ENCODE measurements at places on chromosomes 3 and 15. TPM values are rescaled to one million over a fixed set of nuclear protein-coding genes. Genes with fewer than 3 reads are reported as not detected.
A peak's percentile ranks its signal among the peaks of the same experiment; 100 is the strongest.

- H3K4me3 ChIP-seq: no peak overlapping the region
- H3K4me1 ChIP-seq: peaks cover 19% of the 10 kb centered on the region
- no peak overlapping the region for H3K27ac ChIP-seq
- peaks cover 1% of the 10 kb centered on the region for H3K36me3 ChIP-seq
Observed at GRCh38 chr3:129824926-129825541, 68.5 kb downstream of the TMCC1 start.

Gene ERC2
- total RNA-seq: 0.19 TPM

GRCh38 chr3:99760629-99761028, 57.0 kb upstream of the CMSS1 start:
- peaks cover 29% of the 10 kb centered on the region for H3K27me3 ChIP-seq
- no peaks in the 10 kb centered on the region for H3K36me3 ChIP-seq
- no peak overlapping the region for H3K4me3 ChIP-seq
- H3K27ac ChIP-seq: no peak overlapping the region
- no peak for DNase-seq

DNA sequence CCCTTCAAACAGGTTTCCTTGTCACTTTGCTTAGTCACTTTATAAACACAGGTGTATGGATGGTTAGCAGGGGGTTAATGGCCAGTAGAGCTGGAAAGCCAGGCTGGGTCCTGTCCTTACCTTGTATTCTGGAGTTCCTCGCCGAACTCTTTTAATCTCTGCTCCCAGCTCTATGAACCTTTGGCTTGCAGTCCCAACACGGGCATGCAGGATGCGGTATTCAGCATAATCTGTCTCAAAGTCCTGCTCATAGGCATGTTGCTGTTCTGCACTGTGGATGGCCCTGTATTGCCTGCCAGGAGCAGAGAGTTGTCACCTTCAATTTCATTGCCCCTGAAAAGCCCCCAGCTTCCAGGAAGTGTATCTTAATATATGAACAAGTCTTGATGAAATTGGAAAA, 2.7 kb downstream of the ELL3 start:
- no peak for DNase-seq
- H3K4me1 ChIP-seq: peaks cover 20% of the 10 kb centered on the region
- peaks cover 47% of the 10 kb centered on the region for H3K36me3 ChIP-seq
- H3K4me3 ChIP-seq: no peak overlapping the region
- no peak overlapping the region for H3K27ac ChIP-seq

DNA sequence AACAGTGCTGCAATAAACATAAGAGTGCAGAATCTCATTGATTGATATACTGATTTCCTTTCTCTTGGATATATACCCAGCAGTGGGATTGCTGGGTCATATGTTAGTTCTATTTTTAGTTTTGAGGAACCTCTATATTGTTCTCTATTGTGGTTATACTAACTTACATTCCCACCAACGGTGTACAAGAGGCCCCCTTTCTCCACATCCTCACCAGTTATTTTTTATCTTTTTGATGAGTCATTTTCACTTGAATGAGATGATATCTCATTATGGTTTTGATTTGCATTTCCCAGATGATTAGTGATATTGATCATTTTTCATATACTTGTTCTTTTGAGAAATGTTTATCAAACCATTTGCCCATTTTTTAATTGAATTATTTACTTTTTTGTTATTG, 12.4 kb upstream of the IREB2 start:
- no peak overlapping the region for H3K4me3 ChIP-seq
- peaks cover 22% of the 10 kb centered on the region for H3K4me1 ChIP-seq
- H3K27me3 ChIP-seq: peaks cover 14% of the 10 kb centered on the region
- DNase-seq: no peak

Gene LRRIQ4
- total RNA-seq: 0.09 TPM

GRCh38 chr3:59809016-59809415, 759.2 kb upstream of the CFAP20DC start:
- H3K36me3 ChIP-seq: peaks cover 10% of the 10 kb centered on the region
- no peak overlapping the region for H3K4me3 ChIP-seq
- H3K27me3 ChIP-seq: no peaks in the 10 kb centered on the region
- no peak overlapping the region for H3K27ac ChIP-seq
- peaks cover 7% of the 10 kb centered on the region for H3K4me1 ChIP-seq

- H3K27ac ChIP-seq: peak overlapping the region; percentile 64
- H3K4me3 ChIP-seq: no peak overlapping the region
- H3K36me3 ChIP-seq: peaks cover 56% of the 10 kb centered on the region
- H3K27me3 ChIP-seq: no peaks in the 10 kb centered on the region
- no peak for DNase-seq
Observed at GRCh38 chr15:45640616-45641015, 5.8 kb downstream of the SQOR start.

GRCh38 chr3:11784971-11785377, 61.7 kb downstream of the TAMM41 start:
- peaks cover 43% of the 10 kb centered on the region for H3K36me3 ChIP-seq
- peak overlapping the region; percentile 92 for H3K27ac ChIP-seq
- no peaks in the 10 kb centered on the region for H3K27me3 ChIP-seq

Gene AHSG
- total RNA-seq: not detected

GRCh38 chr3:122092460-122093165, 37.5 kb downstream of the CD86 start:
- no peaks in the 10 kb centered on the region for H3K36me3 ChIP-seq
- peak overlapping the region; percentile 77 for H3K27ac ChIP-seq
- peak; percentile 85 for DNase-seq
- H3K4me1 ChIP-seq: peaks cover 28% of the 10 kb centered on the region

Gene DPH6
- total RNA-seq: 15.2 TPM

Gene TP53BP1
- 38.7 TPM for total RNA-seq

Gene CATSPER2
- total RNA-seq: 8.9 TPM

DNA sequence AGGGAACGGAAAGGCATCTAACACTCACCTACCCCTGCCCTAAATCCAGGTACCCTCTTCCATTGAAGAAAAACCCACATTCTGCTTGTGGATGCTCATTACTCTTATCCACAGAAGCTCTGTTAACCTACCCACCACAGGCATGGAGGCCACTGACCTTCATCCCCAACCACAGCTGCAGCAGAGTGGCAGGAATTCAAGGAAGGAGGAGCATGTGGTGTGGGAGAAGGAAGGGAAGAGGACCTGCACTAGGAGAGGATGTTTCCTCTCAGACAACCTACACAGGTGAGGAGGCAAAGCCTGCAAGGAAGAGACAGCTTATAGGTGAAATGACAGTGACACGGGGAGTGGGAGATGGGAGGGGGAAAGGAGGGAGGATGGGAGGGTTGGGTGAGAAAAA, 192.5 kb upstream of the TSC22D2 start:
- H3K36me3 ChIP-seq: no peaks in the 10 kb centered on the region
- DNase-seq: no peak
- no peak overlapping the region for H3K4me3 ChIP-seq
- H3K27me3 ChIP-seq: peaks cover 5% of the 10 kb centered on the region
- no peaks in the 10 kb centered on the region for H3K4me1 ChIP-seq
- H3K27ac ChIP-seq: no peak overlapping the region

Gene SOX14
- total RNA-seq: not detected

Gene SENP8
- total RNA-seq: 1.7 TPM

DNA sequence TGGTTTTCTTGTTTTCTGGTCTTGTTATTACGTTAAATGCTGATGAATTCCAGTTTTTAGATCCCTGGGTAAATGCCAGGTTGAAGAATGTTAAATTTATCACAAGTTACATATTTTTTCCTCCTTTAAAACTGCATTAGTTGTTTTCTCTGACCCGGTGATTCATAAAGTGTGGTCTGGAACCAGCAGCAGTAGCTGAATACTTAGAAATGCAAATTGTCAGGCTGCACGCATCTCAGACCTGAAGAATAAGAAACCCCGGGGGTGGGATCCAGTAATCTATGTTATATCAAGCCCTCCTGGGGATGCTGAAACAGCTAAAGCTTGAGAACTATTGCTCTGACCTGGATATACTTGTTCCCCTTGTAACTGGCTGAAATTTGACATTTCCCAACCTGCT, 69.1 kb downstream of the PEX5L start:
- peaks cover 6% of the 10 kb centered on the region for H3K4me1 ChIP-seq
- H3K27ac ChIP-seq: no peak overlapping the region
- H3K4me3 ChIP-seq: no peak overlapping the region
- peaks cover 7% of the 10 kb centered on the region for H3K27me3 ChIP-seq
- no peak for DNase-seq

GRCh38 chr15:76501726-76502125, 165.2 kb downstream of the ISL2 start:
- no peak overlapping the region for H3K27ac ChIP-seq
- no peak for DNase-seq
- no peaks in the 10 kb centered on the region for H3K4me1 ChIP-seq
- peaks cover 3% of the 10 kb centered on the region for H3K36me3 ChIP-seq

Gene APOD
- total RNA-seq: 2.6 TPM

- H3K27ac ChIP-seq: no peak overlapping the region
- H3K27me3 ChIP-seq: no peaks in the 10 kb centered on the region
- H3K4me1 ChIP-seq: no peaks in the 10 kb centered on the region
- H3K36me3 ChIP-seq: no peaks in the 10 kb centered on the region
- no peak overlapping the region for H3K4me3 ChIP-seq
- no peak for DNase-seq
Observed at GRCh38 chr3:64638981-64639481, 48.8 kb downstream of the ADAMTS9 start.

DNA sequence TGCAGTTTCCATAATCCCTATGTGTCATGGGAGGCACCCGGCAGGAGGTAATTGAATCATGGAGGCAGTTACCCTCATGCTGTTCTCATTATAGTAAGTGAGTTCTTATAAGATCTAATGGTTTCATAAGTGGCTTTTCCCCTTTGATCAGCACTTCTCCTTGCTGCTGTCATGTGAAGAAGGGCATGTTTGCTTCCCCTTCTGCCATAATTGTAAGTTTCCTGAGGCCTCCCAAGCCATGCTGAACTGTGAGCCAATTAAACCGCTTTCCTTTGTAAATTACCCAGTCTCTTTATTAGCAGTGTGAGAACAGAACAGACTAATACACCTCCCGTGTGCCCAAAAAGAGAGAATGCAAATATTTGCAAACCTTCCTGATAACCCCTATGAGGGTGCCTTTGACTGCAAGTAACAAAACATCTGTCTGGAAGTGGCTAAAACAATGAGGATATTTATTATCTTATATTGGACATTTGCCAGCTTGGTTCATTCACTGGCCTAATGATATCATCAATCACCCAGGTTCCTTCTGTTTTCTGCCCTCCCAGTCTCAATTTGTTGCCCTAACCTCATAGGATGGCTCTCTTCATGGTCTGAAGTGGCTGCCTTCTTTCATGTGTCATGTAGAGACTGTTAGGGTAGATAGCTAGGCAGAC, 68.7 kb downstream of the BHLHE40 start:
- H3K27ac ChIP-seq: no peak overlapping the region
- peaks cover 17% of the 10 kb centered on the region for H3K4me1 ChIP-seq
- no peak overlapping the region for H3K4me3 ChIP-seq
- no peaks in the 10 kb centered on the region for H3K27me3 ChIP-seq
- DNase-seq: no peak

DNA sequence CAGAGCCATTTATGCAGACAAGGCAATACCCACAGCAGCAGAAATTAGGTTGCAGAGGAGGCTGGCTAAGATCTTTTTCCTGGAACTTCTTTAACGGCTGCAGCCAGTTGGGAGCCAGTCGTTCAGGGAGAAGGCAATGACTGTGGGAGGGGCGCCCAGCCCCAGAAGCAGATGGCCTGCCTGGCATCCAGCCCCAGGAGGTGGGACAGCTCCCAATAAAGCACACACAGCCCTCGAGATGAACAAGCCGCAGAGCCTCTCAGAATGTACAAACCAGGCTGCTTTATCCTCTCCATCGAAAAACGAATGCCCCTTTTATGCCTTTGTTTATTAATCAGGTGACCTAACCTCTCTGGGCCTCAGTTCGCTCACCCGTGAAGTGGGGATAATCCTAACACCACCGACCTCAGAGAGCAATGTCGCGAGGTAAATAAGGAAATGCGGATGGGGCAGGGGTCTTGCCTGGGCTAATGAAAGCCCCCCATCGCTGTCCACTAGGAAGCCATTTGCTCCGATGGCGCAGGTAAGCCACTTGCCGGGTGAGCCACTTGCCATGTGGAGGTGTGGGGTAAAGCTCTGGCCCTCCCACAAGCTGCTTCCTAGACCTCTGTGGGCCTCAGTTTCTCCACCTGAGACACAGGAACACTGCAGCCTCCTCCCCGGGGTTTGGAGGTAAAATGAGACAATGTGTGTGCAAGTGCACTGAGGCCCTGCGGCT, 35.8 kb downstream of the MGLL start:
- H3K27ac ChIP-seq: no peak overlapping the region
- no peak for DNase-seq
- H3K4me3 ChIP-seq: no peak overlapping the region
- no peaks in the 10 kb centered on the region for H3K36me3 ChIP-seq
- peaks cover 5% of the 10 kb centered on the region for H3K4me1 ChIP-seq

DNA sequence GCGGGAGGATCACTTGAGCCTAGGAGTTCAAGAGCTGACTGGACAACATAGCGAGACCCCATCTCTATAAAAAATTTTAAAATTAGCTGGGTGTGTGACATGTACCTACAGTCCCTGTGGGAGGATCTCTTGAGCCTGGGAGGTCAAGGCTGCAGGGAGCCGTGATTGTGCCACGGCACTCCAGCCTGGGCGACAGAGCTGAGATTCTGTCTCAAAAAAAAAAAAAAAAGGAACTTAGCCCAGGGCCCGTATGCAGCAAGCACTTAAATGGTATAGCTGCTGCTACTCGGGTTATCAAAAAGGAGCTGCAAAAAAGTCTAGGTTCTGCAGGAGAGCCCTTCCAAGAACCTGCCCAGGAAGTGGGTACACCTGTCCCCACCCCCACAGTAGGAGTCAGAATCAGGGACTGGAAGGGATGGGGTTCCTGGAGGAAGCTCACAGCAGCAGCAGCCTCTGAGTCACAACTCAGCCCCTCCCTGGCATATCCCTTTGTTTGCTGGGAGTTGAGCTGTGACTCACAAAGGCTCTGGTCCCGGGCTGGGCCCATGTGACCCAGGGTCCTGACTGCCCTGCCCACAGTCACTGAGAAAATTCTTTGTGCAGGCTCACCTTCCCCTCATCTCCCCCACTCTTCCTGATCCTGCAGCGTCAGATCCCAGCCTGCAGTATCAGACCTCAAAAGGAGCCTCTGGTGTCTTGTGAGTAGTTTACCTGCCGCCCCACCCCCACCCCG, at the start of gene SPATA12:
Gene SPATA12 (plus strand): TSS at position 576 of the 733 bp plus-strand sequence. CDS start 13,031 bp downstream, outside the sequence.
- no peak for DNase-seq
- peak within 1 kb of the TSS; percentile 53 for H3K27ac ChIP-seq
- H3K4me3 ChIP-seq: no peak within 1 kb of the TSS
- no peaks in the 10 kb centered on the region for H3K27me3 ChIP-seq
- H3K36me3 ChIP-seq: no peaks in the 10 kb centered on the region

Data from activated CD4-positive, alpha-beta T cell treated with anti-CD3 and anti-CD28 coated beads, Interleukin-2, amount 10 ng/mL, durations not matched to agents 24 days and 14 days (primary cell).